B cell (primary cell): ENCODE measurements at places on chromosomes 11 and 22. TPM values are rescaled to one million over a fixed set of nuclear protein-coding genes. Genes with fewer than 3 reads are reported as not detected.

DNA sequence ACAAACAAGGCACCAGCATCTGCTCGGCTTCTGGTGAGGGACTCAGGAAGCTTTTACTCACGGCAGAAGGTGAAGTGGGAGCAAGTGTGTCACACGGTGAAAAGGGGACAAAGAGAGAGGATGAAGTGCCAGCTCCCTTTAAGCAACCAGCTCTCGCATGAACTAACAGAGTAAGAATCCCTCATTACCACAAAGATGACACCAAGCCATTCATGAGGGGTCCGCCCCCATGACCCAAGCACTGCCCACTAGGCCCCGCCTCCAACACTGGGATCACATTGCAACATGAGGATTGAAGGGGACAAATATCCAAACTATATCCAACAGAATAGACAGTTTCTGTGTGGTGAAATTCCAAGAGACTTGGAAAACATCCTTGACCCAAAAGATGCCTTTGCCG, 198.2 kb upstream of the POU2AF2 start:
- no peak for DNase-seq

- DNase-seq = no peak
These were observed 34.3 kb downstream of the TSPAN18 start for GRCh38 chr11:44760917-44761550.

GRCh38 chr22:25959818-25960774, 209.2 kb upstream of the SEZ6L start:
- no peak for DNase-seq

- DNase-seq = no peak
These were observed 79.0 kb downstream of the TRIM29 start for GRCh38 chr11:120058931-120059330.

DNA sequence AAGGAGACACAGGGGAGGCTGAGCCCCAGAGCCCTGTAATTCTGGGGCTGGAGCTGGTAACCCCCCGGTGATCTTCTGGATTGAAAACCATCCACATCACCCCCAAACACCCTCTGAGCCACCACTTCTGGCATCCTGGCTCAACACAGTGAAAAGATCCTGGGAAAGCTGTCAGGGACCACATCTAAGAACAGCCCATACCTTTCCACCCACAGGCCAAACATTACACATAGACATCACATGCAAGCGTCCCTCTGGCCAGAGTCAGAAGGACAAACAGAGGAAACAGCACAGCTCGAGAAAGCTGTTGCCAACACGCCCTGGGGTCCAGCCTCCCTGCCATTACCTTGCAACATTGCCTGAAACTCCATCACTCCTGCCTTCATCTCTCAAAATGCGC, 469.5 kb downstream of the SOX6 start:
- DNase-seq = no peak

GRCh38 chr22:19962246-19962908, 20.8 kb upstream of the TXNRD2 start:
- DNase-seq = peak; percentile 32

DNA sequence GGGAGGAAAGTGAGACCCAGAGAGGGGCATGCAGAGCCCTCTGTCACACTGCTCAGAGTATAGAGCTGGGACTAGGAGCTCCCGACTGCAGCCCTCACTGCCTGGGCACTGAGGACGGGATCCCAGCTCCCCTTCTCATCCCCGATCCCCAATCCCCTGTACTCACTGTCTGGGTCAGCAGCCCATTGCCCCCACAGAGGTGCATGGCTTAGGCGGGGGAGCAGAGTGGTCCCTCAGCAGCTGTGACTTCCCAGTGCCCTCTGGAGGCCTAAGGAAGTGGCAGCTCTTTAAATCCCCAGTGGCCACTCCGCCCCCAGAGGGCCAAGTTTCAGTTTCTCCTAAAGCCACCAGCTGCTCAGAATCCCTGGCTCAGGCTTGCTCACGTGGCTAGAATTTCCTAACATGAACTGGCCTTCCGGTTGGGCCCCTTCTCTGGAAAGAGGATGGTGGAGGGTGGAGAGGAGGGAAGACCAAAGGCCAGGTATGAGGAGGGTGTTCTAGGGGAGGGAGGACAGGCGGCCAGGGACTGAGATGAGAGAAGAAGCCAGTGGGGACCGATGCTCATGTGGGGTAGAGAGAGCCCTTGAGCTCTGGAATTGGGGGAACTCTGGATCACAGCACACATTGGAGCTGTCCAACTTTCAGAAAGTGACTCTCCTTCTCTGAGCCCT, at the start of gene BATF2:
TSS of gene BATF2 (minus strand) at position 262 of the 671 bp plus-strand sequence. CDS start at position 205, 57 bp downstream.
- peak; percentile 73 for DNase-seq

DNA sequence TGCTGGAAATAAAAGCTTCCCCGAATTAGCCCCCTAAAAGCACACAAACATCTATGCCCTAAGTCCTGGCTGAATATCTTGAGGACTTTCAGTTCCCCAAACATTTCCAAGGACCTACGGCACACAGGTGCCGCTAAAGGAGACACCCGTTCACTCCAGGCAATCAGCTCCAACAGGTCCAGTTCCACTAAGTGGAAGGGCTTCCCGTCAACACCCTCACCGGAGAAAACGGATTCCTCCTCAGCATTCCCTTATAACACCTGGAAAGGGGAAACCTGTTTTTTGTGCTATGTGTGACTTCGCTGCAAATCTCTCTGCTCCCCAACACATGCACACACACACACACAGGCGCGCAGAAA, 3.9 kb downstream of the TENM4 start:
- peak; percentile 51 for DNase-seq

DNA sequence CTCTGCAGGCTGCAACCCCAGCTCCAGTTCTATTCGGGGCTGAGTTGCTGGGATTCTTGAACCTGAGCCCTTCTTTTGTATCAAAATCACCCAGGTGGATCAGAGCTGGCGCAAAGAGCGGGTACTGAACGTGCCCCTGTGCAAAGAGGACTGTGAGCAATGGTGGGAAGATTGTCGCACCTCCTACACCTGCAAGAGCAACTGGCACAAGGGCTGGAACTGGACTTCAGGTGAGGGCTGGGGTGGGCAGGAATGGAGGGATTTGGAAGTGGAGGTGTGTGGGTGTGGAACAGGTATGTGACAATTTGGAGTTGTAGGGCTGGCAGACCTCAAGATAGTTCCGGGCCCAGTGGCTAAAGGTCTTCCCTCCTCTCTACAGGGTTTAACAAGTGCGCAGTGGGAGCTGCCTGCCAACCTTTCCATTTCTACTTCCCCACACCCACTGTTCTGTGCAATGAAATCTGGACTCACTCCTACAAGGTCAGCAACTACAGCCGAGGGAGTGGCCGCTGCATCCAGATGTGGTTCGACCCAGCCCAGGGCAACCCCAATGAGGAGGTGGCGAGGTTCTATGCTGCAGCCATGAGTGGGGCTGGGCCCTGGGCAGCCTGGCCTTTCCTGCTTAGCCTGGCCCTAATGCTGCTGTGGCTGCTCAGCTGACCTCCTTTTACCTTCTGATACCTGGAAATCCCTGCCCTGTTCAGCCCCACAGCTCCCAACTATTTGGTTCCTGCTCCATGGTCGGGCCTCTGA, 3.8 kb downstream of the FOLR1 start:
- DNase-seq = no peak

GRCh38 chr22:19902245-19902715, 39.3 kb upstream of the COMT start:
- no peak for DNase-seq

DNA sequence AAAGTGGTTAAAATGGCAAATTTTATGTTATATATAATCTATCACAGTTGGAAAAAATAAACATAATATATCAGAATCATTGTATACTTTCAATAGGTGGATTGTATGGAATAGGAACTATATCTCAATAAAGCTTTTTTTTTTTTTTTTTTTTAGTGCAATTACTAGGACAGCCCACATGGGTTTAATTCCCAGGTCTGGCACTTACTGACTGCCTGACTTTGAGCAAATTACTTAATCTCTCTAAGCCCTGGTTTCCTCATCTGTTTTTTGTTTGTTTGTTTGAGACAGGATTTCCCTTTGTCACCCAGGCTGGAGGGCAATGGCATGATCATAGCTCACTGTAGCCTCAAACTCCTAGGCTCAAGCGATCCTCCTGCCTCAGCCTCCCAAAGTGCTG, 26.1 kb upstream of the BAIAP2L2 start:
- no peak for DNase-seq

Gene CTSF
- 20.9 and 24.0 TPM in 2 replicates for total RNA-seq

Gene IZUMO1R
- total RNA-seq = not detected in 2 replicates

Gene MS4A6E
- not detected in 2 replicates for total RNA-seq

Gene CRYBB2
- total RNA-seq = not detected in 2 replicates

Gene LRRC32
- total RNA-seq = 1.0 and 1.4 TPM in 2 replicates

Gene WBP2NL
- 10.1 and 10.4 TPM in 2 replicates for total RNA-seq

Gene VWA5A
- total RNA-seq = 4.9 and 6.2 TPM in 2 replicates

Gene TEX12
- total RNA-seq = 0.47 TPM in 1 of 2 replicates, not detected in the other
